ENCODE measurements at places on chromosomes 11 and 22.

DNA sequence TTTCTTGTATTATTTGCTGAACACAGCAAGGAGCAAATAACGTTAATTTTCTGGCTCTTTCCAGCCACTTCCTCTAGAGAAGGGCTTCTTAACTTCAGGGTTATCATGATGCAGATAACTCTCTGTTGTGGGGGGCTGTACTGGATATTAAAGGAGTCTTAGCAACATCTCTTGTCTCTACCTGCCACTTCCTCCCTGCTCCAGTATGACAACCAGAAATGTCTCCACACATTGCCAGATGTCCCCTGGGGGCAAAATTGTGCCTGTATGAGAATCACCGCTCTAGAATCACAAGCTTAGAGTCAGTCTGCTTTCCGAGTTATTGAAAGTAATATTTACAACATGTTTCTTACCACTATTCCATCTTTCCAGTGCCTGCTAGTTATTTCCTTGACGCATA lies 6.8 kb downstream of the JRKL start:
- no peak for DNase-seq

DNA sequence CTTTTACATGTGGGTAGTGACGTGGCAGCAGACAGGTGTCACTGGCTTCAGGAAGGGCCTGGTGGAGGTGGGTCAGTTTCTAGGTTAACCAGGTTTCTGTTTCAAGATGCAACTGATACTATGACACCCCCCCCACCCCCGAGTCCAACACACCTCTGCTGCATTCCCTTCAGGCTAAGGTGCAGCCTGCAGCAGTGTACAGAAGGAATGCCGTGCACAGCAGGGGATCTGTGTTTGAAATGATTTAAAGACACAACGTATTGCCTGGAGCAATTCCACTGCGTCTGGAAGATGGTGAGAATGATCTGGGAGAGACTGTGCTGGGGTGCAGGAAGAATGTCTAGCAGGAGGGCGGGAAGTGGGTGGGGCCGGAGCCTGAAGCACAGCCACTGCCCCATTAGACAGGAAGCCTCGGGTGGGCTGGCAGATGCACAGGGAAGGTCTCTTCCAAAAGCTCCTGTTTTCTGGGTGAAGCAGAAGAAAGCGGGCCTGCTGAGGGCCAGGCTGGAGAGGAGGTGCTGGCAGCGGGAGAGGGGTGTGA lies 11.9 kb upstream of the TESMIN start:
- no peak for DNase-seq

DNA sequence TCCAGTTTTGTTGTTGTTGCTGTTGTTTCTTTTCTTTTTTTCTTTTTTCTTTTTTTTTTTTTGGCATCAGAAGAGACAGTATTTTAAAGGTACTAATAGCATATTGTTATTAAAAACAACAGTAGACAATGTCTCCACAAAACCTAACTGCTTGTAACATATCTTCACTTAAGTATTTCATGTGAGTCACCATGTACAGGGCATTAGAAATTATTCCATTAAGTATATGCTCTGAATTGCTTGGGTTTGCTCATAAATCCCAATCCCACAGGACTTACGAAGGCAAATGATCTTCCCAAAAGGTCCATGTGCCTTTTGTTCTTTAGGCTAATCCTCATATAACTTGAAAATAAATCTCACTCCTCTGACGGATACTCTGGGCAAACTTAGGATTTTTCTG lies 35.9 kb downstream of the MAP6 start:
- DNase-seq = no peak

DNA sequence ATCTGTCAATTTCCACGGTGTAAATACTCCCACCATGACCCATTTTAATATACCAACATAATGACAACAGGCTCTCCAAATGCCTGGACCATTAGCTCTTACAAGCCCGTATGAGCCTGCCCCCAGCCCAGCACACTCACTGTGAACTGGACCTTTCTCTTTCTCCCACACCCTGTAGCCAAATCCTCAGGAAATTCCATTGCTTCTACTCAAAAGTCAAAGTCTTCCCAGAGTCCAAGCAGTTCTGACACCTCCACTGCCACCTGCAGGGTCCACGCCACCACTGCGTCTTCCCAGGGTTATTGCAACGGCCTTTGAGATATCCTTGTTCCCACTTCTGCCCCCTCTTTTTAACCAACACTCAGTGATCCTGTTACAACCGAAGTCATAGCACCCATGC lies 110.1 kb upstream of the ASPHD2 start:
- DNase-seq = peak; percentile 94

- DNase-seq = no peak
These were observed 3.1 kb upstream of the KCNQ1OT1 start for GRCh38 chr11:2702771-2703362.

DNA sequence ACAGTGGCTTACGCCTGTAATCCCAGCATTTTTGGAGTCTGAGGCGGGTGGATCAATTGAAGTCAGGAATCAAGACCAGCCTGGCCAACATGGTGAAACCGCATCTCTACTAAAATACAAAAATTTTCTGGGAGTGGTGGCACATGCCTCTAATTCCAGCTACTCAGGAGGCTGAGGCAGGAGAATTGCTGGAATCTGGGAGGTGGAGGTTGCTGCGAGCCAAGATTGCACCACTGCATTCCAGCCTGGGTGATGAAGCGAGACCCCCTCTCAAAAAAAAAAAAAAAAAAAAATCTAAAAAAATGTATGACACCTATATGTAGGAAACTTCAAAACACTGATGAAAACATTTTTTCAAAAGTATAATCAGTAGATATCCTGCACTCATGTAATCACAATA lies 242.7 kb upstream of the CHORDC1 start:
- no peak for DNase-seq
